ENCODE measurements at places on chromosomes 12 and 14.
A peak's percentile ranks its signal among the peaks of the same experiment; 100 is the strongest.

DNA sequence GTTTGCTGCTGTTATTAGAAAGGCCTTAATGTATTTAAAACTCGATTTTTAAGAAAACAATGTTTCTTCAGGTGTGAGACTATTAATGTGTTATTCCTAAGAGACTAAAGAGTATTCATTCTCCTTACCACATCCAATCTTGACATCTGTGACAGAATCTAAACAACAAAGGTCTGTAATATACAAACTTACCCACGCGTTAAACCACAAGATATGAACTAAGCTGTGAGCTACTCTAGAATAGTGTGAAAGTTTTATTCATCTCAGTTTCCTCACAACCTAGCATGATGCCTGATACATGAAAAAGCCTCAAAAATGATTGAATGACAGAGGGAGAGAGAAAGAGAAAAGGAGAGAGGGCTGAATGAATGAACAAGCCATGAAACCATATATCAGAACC lies 117.3 kb upstream of the COCH start:
- DNase-seq = no peak

GRCh38 chr12:26370098-26370497 lies 174.7 kb downstream of the SSPN start:
- DNase-seq = no peak

DNA sequence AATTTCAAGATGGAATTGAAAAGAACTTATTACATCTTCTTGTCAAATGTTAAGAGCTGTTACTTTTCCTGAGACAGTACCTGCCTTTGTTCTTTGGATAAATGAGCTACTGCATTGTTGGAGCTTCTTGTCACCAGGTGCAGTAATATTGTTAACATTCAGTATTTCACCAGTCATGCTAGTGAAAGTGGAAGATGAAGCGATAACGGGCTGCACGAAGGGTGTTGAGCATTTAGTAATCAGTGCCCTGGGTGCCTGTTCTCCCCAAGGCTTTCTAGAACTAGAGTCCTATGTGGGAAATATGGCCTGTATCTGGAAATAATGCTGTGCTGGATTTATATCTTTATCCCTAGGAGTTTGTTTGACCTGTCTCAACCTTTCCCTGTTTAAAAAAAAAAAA lies 83.2 kb downstream of the PPP2R5C start:
- DNase-seq = no peak

GRCh38 chr12:102933168-102933567 lies 16.1 kb upstream of the PAH start:
- no peak for DNase-seq

DNA sequence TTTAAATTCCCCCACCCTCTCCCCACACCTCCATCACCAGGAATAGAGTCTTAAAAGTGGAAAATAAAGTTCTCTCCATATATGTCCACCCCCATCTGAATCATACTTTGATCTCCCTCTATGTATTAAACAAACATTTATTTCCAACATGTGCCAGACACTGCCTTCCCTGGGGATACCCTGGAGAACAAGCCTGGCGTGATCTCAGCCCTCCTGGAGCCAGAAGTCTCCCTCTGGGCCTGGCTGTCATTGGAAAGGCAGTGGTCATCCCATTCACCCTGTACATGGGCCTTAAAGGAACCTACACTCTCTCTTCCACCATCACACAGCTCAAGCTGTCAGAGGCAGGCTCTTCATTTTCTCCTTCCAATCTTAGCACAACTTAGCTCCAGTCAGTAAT lies 143.6 kb downstream of the EMP1 start:
- no peak for DNase-seq

- DNase-seq = peak; percentile 77
Measured at GRCh38 chr12:13347241-13348043, 150.9 kb downstream of the EMP1 start.

- DNase-seq = no peak
Measured at GRCh38 chr12:50750366-50750765, 13.5 kb upstream of the ATF1 start.

DNA sequence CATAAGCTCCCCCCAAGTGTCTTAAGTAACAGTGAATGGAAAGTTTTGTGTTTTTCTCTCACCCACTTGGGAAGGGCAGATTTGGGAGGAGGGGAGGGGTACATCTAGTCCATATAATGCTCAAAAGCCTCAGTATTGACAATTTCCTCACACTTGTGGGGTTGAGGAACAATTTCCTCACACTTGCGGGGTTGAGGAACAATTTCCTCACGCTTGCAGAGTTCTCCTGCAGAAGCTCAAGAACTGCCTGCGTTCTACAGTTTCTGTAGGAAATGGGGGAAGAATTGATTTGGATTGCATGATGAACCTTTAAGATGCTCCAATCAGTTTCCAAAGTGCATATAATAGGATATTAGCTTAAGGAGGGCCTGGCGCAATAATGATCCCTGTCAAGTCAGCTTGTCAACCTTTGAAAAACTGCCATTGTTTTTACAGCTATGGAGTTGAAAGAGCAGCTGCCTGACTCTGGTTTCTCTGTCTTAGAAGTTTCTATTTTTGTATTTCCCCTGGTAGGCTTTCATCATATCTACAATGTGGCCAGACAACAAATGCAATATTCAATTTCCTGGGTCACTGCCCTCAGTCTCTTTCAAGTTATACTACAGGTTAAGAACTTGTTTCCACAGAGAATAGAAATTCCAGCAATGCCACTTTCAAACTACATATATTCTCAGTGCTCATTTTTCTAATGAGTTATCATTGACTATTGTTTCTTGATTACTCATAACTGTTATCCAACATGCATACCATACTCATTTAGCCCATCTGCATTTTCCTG lies 66.5 kb downstream of the PLEKHG7 start:
- no peak for DNase-seq

All from activated CD8-positive, alpha-beta T cell treated with anti-CD3 and anti-CD28 coated beads for 36 hours (primary cell).